HFFc6 (cell line): ENCODE measurements at places on chromosomes 12 and 14. TPM values are rescaled to one million over a fixed set of nuclear protein-coding genes. Genes with fewer than 3 reads are reported as not detected.

DNA sequence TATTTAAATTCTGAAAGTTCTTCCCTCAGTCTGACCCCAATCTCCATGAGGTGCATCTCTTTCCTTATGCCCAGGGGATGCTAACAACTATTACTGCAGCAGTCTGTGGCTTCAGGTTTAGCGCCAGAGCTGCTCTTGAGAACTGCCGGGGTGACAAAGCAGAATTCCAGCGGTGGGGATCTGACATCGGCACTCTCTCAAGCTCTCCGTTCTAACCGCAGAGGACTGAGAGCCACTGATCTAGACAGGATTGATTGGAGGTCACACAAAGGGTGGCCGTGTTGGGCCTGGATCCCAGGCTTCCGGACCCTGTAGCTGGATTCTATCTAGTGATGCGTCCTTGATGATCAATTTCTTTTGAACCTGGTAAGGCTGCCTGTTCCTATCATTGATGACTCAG lies 155.6 kb upstream of the TMEM132C start:
- no peak overlapping the region for H3K27ac ChIP-seq
- DNase-seq: no peak
- peaks cover 20% of the 10 kb centered on the region for H3K36me3 ChIP-seq
- no peaks in the 10 kb centered on the region for H3K4me1 ChIP-seq
- no peak overlapping the region for H3K4me3 ChIP-seq
- no peaks in the 10 kb centered on the region for H3K27me3 ChIP-seq

GRCh38 chr12:72966684-72967083 lies 694.5 kb downstream of the TRHDE start:
- no peaks in the 10 kb centered on the region for H3K36me3 ChIP-seq
- no peak overlapping the region for H3K27ac ChIP-seq
- H3K4me1 ChIP-seq: no peaks in the 10 kb centered on the region

- H3K27me3 ChIP-seq: no peaks in the 10 kb centered on the region
- peak overlapping the region; percentile 86 for H3K27ac ChIP-seq
- H3K4me3 ChIP-seq: peak overlapping the region; percentile 39
- H3K36me3 ChIP-seq: peaks cover 26% of the 10 kb centered on the region
Observed at GRCh38 chr12:89733579-89734201, 25.1 kb upstream of the ATP2B1 start.

- H3K4me3 ChIP-seq: no peak overlapping the region; the same call in 1 of the 2 replicates
- H3K4me1 ChIP-seq: peaks cover 77% of the 10 kb centered on the region
- no peaks in the 10 kb centered on the region for H3K36me3 ChIP-seq
- peak overlapping the region; percentile 71 for H3K27ac ChIP-seq
- DNase-seq: peak; percentile 72
Observed at GRCh38 chr14:85313560-85314207, 216.3 kb upstream of the FLRT2 start.

- DNase-seq: no peak
- peaks cover 18% of the 10 kb centered on the region for H3K27me3 ChIP-seq
- H3K27ac ChIP-seq: peak overlapping the region; percentile 45
- H3K36me3 ChIP-seq: peaks cover 11% of the 10 kb centered on the region
Observed at GRCh38 chr12:124592481-124593160, 25.2 kb upstream of the NCOR2 start.

DNA sequence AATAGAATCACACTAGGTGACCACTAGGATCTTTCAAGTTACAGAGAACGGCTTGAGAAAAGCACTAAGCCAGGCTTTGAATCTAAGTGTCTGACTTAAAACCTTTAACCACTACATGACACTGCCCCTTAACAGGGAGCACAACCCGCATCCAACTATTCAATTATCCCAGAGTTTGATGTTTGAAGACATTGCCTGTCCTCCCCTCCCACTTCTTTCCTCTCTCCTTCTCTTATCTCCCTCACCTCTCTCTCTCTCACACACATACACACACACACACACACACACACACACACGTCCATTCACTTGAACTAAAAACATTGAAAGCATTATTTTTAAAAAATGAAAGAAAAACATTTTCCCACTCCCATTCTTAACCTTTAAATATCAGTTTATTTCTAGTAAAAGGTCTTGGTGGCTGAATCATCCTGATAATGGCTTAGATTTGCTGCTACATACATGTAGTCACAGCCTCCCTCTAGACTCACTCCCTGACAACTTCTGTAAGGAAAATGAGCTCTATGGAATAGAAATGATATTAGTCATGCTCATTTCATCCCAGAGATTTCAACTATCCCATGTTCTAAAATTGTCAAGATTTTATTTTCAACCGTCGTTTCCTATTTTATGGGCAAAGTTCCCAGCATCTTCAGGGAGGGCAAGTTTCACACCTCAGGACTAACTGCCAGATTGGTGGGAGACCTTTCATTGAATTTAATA lies 53.5 kb upstream of the RAP1B start:
- no peaks in the 10 kb centered on the region for H3K36me3 ChIP-seq
- peak overlapping the region; percentile 94 for H3K27ac ChIP-seq
- peaks cover 49% of the 10 kb centered on the region for H3K4me1 ChIP-seq
- peak overlapping the region; percentile 82 for H3K4me3 ChIP-seq

DNA sequence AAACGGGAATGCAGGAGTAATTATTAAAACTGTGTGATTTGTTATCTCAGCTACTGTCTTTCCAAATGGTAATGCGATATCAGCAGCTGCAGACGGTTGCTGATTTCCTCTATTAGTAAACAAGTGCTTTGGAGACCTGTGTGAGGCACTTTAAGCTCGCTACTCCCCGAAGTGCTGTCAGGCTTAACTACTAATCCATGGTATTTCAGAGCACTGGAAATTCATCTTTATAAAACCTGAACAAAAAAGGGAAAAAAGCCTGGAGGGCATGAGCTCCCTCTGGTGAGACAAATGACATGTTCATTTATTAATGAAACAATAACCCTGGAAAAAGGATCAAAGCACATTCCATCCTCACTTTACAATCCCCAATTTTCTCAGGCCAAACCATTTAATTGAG lies 143.6 kb upstream of the OTX2 start:
- H3K27me3 ChIP-seq: no peaks in the 10 kb centered on the region
- H3K27ac ChIP-seq: no peak overlapping the region
- no peaks in the 10 kb centered on the region for H3K4me1 ChIP-seq
- no peaks in the 10 kb centered on the region; the same call in 1 of the 2 replicates for H3K36me3 ChIP-seq
- DNase-seq: no peak
- no peak overlapping the region for H3K4me3 ChIP-seq

GRCh38 chr12:46089414-46090162 lies 99.2 kb upstream of the SCAF11 start:
- H3K36me3 ChIP-seq: peaks cover 18% of the 10 kb centered on the region
- no peak overlapping the region for H3K4me3 ChIP-seq
- H3K27me3 ChIP-seq: peaks cover 7% of the 10 kb centered on the region; the same call in 1 of the 2 replicates
- no peak for DNase-seq
- H3K27ac ChIP-seq: no peak overlapping the region

DNA sequence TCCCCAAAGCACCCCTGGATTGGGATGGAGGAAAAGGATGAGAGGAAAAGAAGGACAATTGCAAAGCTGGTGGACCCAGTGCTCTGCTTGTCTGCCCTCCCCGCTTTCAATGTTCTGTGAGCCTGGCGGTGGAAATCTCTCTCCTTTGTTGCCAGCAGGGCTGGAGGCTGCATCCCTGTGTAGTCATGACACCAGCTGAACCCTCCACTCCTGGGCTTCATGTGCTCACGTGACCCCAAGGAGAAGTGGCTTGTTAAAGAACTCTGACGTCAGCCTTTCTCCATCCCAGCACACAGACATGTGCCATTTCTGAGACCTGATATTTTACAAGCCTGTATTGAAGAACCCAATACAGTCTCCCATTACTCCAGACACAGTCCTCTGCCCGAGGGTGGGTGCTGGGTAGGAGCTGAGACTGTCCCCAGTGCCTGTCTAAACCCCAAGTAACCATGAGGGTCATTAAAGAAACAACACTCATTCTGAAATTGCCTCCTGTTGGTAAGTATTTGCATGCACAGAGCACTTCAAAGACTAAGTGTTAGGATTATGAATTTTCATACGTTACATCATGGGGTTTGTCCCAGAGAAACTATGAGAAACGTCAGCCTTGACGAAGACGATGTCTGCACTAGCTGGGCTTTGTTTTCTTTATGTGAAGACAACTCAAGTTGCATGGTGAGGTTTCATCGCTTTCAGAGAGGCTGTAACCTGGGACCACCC lies 21.7 kb downstream of the GALNT16 start:
- H3K4me1 ChIP-seq: no peaks in the 10 kb centered on the region
- H3K27me3 ChIP-seq: peaks cover 21% of the 10 kb centered on the region
- H3K36me3 ChIP-seq: no peaks in the 10 kb centered on the region
- peak; percentile 24 for DNase-seq

GRCh38 chr14:20383636-20384035 lies 29.7 kb downstream of the TEP1 start:
- no peaks in the 10 kb centered on the region for H3K4me1 ChIP-seq
- no peak overlapping the region for H3K27ac ChIP-seq
- H3K4me3 ChIP-seq: no peak overlapping the region
- peaks cover 6% of the 10 kb centered on the region; the same call in 1 of the 2 replicates for H3K36me3 ChIP-seq
- peaks cover 2% of the 10 kb centered on the region for H3K27me3 ChIP-seq

DNA sequence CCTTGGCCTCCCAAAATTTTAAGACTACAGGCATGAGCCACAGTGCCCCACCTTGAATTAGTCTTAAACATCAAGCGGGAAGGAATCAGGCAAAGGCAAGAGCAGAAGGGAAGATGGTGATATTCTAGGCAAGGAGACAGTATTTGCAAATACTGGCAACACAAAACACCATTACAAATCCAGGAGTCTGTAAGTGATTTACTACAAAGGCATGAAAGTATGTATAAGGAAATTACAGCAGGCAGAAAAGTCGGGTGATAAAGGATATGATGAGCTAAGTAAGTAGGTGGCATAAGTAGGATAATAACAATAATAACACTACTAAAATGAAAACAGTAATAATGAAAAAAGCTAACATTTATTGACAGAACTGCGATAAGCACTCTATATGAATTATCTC lies 28.5 kb downstream of the FMNL3 start:
- no peak overlapping the region for H3K4me3 ChIP-seq
- H3K27ac ChIP-seq: no peak overlapping the region
- DNase-seq: no peak
- no peaks in the 10 kb centered on the region; the same call in 1 of the 2 replicates for H3K27me3 ChIP-seq
- H3K4me1 ChIP-seq: peaks cover 62% of the 10 kb centered on the region
- no peaks in the 10 kb centered on the region for H3K36me3 ChIP-seq

DNA sequence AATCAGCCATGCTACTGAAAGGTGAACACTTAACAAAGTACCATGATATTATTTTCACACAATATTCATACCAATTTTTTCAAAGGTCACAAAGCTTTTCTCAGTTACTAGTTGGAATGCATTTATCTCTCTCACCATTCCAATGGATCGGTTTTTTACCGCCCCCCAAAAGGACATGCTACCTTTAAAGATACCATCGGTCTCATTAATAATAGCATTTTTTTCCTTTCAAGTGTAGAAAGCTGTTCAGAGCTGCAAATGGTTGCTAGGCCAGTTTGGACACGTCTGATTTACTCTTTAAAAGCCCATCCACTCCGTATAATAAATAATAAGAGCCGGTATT lies 34.9 kb upstream of the STON2 start:
- no peak for DNase-seq
- no peaks in the 10 kb centered on the region; the same call in 1 of the 2 replicates for H3K4me1 ChIP-seq
- H3K36me3 ChIP-seq: no peaks in the 10 kb centered on the region
- H3K27ac ChIP-seq: no peak overlapping the region
- H3K27me3 ChIP-seq: peaks cover 24% of the 10 kb centered on the region

GRCh38 chr14:72089625-72090024 lies 157.4 kb downstream of the RGS6 start:
- H3K27me3 ChIP-seq: peaks cover 2% of the 10 kb centered on the region
- H3K4me3 ChIP-seq: no peak overlapping the region
- H3K4me1 ChIP-seq: no peaks in the 10 kb centered on the region
- no peaks in the 10 kb centered on the region for H3K36me3 ChIP-seq
- H3K27ac ChIP-seq: no peak overlapping the region

DNA sequence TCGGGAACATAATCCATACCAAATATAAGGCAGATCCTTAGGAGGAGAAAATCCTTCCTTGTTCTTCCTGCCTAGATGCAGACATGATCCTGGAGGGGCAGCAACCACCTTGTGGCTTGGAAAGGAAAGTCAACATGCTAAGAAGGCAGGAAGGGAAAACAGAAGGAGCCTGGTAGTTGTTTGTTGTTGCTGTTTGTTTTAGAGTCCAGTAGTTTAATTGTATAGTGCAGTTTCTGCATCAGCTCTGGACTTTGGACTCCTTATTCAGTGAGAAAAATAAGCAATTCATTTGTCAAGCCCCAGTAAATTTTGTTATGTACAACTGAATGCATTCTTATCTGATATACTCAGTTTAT lies 45.7 kb upstream of the APPL2 start:
- H3K4me1 ChIP-seq: peaks cover 51% of the 10 kb centered on the region
- H3K36me3 ChIP-seq: 0 out of 2 replicates have a peak, but pooled peaks cover 5% of the 10 kb centered on the region
- DNase-seq: no peak
- no peaks in the 10 kb centered on the region for H3K27me3 ChIP-seq

DNA sequence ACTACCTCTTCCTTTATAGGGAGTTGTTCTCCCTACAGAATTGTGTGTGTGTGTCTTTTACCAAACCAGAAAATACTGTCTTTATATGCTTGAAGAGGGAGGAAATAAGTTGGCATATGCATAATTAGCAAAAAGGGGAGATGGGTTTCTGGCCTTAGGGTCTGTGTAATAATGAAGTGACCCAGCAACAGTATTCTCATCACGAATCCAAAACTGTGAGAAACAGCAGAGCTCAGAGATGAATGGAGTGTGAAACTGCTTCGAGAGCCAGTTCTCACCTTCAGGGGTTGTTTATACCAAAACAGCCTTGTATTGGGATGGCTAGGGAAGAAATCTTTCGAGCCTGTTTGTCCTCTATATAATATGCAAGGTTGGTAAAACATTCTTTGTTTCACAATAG lies 227.5 kb downstream of the MON2 start:
- H3K36me3 ChIP-seq: peaks cover 12% of the 10 kb centered on the region; the same call in 1 of the 2 replicates
- no peak for DNase-seq
- no peaks in the 10 kb centered on the region; the same call in 1 of the 2 replicates for H3K27me3 ChIP-seq
- H3K4me1 ChIP-seq: peaks cover 80% of the 10 kb centered on the region
- H3K4me3 ChIP-seq: no peak overlapping the region
- H3K27ac ChIP-seq: peak overlapping the region; percentile 70; the same call in 1 of the 2 replicates

- no peak overlapping the region for H3K4me3 ChIP-seq
- peaks cover 24% of the 10 kb centered on the region for H3K4me1 ChIP-seq
- H3K27me3 ChIP-seq: peaks cover 2% of the 10 kb centered on the region
- DNase-seq: no peak
- peaks cover 42% of the 10 kb centered on the region for H3K36me3 ChIP-seq
- peak overlapping the region; percentile 65; the same call in 1 of the 2 replicates for H3K27ac ChIP-seq
Observed at GRCh38 chr12:897386-897785, 52.1 kb downstream of the RAD52 start.

The BICDL1 gene
- total RNA-seq: 0.05 TPM in 1 of 3 replicates, not detected in the others

The PABPN1 gene
- total RNA-seq: 129 to 147 TPM (median 131 TPM) in 3 replicates

The MMP17 gene
- total RNA-seq: 26.9 to 33.5 TPM (median 30.0 TPM) in 3 replicates

The PTPN6 gene
- 0.36 to 0.41 TPM in 2 of 3 replicates, not detected in the other for total RNA-seq

The KRT78 gene
- total RNA-seq: 0.30 TPM in 1 of 3 replicates, not detected in the others

The INHBC gene
- total RNA-seq: not detected in 3 replicates

The KRT83 gene
- total RNA-seq: not detected in 3 replicates

The PMCH gene
- total RNA-seq: not detected in 3 replicates

The PRR4 gene
- 0.97 and 1.2 TPM in 2 replicates for total RNA-seq

The PFKM gene
- 68.3 to 75.7 TPM (median 75.6 TPM) in 3 replicates for total RNA-seq

The PAX9 gene
- 0.24 to 0.56 TPM (median 0.46 TPM) in 3 replicates for total RNA-seq
